ENCODE measurements at places on chromosomes 11 and 22. TPM values are rescaled to one million over a fixed set of nuclear protein-coding genes. Genes with fewer than 3 reads are reported as not detected.

SLC43A3 gene
- 11.8 TPM for total RNA-seq

DGAT2 gene
- 1.3 TPM for total RNA-seq

DNA sequence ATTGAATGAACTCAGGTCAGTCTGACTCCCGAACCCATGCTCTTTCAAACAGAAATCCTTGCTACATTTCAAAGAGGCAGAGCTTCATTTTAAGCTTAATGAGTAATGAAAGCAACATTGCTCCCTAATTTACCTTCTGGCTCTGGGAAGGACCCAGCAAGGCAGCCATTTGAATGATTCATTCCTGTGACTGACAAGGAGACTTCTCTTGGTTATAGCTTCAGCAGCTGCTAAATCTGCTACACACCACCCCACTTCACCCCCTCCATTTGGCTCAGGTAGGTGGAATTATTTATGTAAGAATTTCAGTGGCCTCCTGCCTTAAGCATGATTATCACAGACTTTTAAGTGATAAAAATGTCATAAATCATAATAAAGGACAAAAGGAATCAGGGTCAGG is 117.7 kb downstream of the KCNC1 start:
- no peak overlapping the region for H3K27ac ChIP-seq
- no peak for DNase-seq
- no peak overlapping the region for H3K4me3 ChIP-seq
- no peaks in the 10 kb centered on the region for H3K36me3 ChIP-seq
- H3K4me1 ChIP-seq: no peaks in the 10 kb centered on the region

DNA sequence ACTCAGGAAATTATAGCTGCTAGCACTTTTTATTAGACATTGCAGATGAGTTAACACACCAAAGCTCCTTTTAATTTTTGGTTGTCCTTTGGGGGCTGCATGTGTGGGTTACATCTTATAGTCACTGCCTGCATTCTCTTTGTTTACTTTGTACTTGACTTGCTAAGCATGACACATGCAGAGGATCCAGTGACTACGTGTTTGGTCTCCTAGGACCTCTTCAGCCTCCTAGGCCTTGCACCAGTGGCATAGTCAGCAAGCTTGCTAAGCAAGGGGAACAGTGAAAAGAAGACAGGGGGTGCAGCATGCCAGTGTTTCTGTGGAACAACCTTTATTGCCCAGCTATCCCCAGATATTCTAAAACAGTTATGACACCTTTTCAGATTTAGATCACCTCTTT is 108.2 kb downstream of the PAX6 start:
- no peak overlapping the region for H3K27ac ChIP-seq
- no peaks in the 10 kb centered on the region for H3K36me3 ChIP-seq
- H3K4me1 ChIP-seq: no peaks in the 10 kb centered on the region
- no peak for DNase-seq

GRCh38 chr22:48554893-48555572 is 1272.6 kb downstream of the BRD1 start:
- H3K4me3 ChIP-seq: no peak overlapping the region
- DNase-seq: no peak
- H3K4me1 ChIP-seq: no peaks in the 10 kb centered on the region
- H3K36me3 ChIP-seq: no peaks in the 10 kb centered on the region

- no peaks in the 10 kb centered on the region for H3K27me3 ChIP-seq
- DNase-seq: no peak
- H3K27ac ChIP-seq: peak overlapping the region; percentile 76
- H3K4me3 ChIP-seq: no peak overlapping the region
- H3K4me1 ChIP-seq: peaks cover 14% of the 10 kb centered on the region
Observed at GRCh38 chr11:87712802-87713202, 462.4 kb downstream of the RAB38 start.

PAX6 gene
- not detected for total RNA-seq

DNA sequence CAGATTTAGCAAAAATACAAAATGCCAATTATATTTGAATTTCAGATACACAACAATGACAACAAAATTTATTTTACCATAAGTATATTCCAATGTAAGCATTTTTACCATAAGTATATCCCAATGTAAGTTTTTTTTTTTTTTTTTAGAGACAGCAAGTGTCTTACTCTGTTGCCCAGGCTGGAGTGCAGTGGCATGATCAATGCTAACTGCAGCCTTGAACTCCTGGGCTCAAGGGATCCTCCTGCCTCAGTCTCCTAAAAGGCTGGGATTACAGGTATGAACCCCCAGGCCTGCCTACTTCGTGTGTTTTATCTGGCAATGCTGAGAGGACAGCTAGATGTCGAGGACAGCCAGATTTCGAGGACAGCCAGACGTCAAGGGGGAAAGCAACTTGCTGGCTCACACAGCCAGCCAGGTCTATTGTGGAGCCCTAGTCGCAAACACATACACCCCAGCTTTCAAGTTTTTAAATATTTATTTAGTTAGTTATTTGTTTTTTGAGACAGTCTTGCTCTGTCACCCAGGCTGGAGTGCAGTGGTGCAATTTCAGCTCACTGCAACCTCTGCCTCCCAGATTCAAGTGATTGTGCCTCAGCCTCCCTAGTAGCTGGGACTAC is 1.1 kb upstream of the SERPING1 start:
- no peak for DNase-seq
- H3K27me3 ChIP-seq: no peaks in the 10 kb centered on the region
- H3K4me1 ChIP-seq: peaks cover 29% of the 10 kb centered on the region
- H3K4me3 ChIP-seq: peak overlapping the region; percentile 23
- peaks cover 3% of the 10 kb centered on the region for H3K36me3 ChIP-seq

- H3K4me1 ChIP-seq: peaks cover 65% of the 10 kb centered on the region
- peak overlapping the region; percentile 93 for H3K27ac ChIP-seq
- H3K36me3 ChIP-seq: peaks cover 3% of the 10 kb centered on the region
- no peak overlapping the region for H3K4me3 ChIP-seq
Observed at GRCh38 chr11:7596975-7597391, 76.3 kb downstream of the CYB5R2 start.

GRCh38 chr11:92917927-92918326 is 51.5 kb upstream of the MTNR1B start:
- peaks cover 3% of the 10 kb centered on the region for H3K27me3 ChIP-seq
- H3K36me3 ChIP-seq: no peaks in the 10 kb centered on the region
- H3K4me3 ChIP-seq: no peak overlapping the region
- no peaks in the 10 kb centered on the region for H3K4me1 ChIP-seq
- no peak for DNase-seq

DNA sequence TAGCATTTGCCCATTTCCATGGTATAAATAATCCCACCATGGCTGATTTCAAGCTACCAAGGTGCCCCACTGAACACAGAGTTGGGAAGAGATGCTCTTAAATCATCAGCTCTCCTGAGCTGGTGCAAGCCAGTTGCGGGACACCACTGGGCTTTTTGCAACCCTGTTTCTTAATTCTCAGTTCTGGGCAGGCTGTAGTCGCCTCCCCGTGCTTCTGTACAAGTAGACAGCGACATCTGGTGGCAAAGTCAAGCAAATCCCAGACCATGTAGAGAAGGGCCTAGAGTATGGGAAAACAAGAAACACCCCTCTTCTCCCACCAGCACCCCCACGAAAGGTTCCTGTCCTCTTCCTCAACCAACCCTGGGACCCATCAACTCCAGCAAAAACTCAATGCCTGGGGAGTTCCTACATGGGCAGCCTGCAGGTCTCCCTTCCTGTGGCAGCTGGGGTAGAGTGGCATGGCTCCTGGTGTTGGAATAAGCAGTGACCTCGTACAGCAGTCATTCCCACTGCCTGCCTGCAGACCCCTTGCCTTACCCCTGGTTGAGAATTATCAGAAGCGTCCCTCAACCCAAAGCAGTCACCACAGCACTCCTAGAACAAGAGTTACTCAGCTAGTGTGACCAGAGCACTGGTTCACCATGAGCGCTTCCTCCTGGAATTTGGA is 68.4 kb downstream of the IGLL5 start:
- H3K4me1 ChIP-seq: no peaks in the 10 kb centered on the region
- peak; percentile 69 for DNase-seq
- peaks cover 63% of the 10 kb centered on the region for H3K27me3 ChIP-seq
- H3K4me3 ChIP-seq: no peak overlapping the region
- H3K36me3 ChIP-seq: no peaks in the 10 kb centered on the region

DNA sequence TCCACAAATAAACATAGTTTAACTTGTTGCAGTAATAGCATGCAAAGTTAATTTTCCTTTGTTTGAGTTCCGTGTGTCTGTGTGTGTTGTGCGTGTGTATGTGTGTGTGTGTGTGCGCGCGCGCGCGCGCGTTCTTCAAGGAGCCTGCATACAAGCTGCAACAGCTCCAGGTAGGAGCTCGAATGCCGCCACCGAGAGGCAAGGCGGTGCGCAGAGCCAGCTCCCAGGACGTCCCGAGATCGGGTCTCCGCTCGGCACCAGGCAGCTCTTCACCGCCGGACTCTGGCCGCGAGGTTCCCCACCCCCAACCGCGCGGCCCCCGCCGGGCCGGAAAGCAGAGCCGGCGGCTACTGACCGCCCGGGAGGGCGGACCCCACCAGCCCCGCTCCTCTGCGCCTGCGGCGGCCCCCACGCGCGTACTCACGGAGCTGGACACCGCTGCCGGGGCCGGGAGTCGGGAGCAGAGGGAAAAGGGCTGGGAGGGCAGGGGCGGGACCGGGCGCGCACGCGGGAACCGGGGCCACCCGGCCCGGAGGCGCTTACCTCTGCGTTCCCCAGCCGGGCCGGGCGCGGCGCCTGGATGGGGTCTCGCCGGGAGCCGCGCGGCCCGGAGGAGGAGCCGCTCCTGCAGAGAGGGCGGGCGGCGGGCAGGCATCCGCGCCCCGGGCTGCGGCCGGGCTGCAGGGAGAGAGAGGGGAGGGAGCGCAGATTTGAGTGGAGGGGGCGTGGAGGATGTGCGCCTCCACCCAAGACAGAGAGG is 40.4 kb upstream of the AKIP1 start:
- H3K27me3 ChIP-seq: no peaks in the 10 kb centered on the region
- peak overlapping the region; percentile 91 for H3K4me3 ChIP-seq
- peaks cover 56% of the 10 kb centered on the region for H3K4me1 ChIP-seq
- no peaks in the 10 kb centered on the region for H3K36me3 ChIP-seq
- H3K27ac ChIP-seq: peak overlapping the region; percentile 98
- peak; percentile 70 for DNase-seq

SPCS2 gene
- total RNA-seq: 101 TPM

DNA sequence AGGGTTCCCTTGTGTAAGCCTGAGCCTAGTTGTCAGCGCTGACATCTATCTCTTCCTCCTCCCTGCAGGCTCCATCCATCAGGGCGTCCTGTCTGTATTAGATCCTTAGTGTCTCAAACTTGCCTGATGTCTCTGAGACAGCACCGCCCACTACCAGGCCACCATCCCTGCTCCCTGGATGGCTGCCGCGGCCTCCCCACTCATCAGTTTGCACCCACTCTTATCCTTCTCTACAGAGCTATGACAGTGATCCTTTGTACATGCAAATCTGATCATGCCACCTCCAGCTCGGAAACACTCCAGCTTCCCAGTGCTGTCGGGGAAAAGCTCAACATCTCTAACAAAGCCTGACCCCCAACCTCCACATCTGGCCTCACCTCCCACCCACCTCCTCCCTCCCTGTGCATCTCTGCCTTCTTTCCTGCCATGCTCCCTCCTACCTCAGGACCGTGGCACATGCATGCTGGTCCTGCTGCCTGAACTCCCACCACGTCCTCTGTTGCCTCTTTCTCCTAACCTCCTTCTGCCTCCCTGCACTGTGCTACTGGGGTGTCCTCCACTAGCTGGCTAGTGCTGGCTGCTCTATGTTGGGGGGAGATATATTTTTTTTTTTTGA is 61.6 kb upstream of the EIF3D start:
- H3K27me3 ChIP-seq: peaks cover 51% of the 10 kb centered on the region
- H3K27ac ChIP-seq: no peak overlapping the region
- no peaks in the 10 kb centered on the region for H3K36me3 ChIP-seq
- peaks cover 19% of the 10 kb centered on the region for H3K4me1 ChIP-seq

- no peak for DNase-seq
- peaks cover 2% of the 10 kb centered on the region for H3K27me3 ChIP-seq
- H3K4me3 ChIP-seq: no peak overlapping the region
- H3K27ac ChIP-seq: no peak overlapping the region
- H3K36me3 ChIP-seq: no peaks in the 10 kb centered on the region
- peaks cover under 1% of the 10 kb centered on the region for H3K4me1 ChIP-seq
Observed at GRCh38 chr22:20212754-20213699, 55.1 kb downstream of the RTN4R start.

CXCR5 gene
- not detected for total RNA-seq

DNA sequence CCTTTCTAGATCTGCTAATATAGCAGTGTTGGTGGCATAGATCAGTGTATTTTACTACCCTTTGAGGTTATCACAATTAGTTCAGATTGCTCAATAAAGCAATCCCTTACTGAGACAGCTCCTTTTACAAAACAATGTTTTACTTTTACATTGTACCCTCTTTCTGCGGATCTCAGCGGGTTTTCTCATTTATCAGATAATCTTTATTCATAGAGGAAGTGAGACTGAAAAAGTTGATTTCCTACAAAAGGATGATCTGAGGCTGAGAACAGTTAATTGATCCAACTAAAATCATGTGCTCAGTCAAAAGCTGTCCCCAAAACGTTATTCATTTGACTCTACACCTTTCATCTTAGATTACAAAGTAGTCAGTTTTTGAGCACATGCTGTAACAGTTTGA is 2319.9 kb downstream of the LRRC4C start:
- no peak overlapping the region for H3K4me3 ChIP-seq
- H3K36me3 ChIP-seq: no peaks in the 10 kb centered on the region
- H3K4me1 ChIP-seq: no peaks in the 10 kb centered on the region
- no peak for DNase-seq
- peaks cover 2% of the 10 kb centered on the region for H3K27me3 ChIP-seq
- H3K27ac ChIP-seq: no peak overlapping the region

DNA sequence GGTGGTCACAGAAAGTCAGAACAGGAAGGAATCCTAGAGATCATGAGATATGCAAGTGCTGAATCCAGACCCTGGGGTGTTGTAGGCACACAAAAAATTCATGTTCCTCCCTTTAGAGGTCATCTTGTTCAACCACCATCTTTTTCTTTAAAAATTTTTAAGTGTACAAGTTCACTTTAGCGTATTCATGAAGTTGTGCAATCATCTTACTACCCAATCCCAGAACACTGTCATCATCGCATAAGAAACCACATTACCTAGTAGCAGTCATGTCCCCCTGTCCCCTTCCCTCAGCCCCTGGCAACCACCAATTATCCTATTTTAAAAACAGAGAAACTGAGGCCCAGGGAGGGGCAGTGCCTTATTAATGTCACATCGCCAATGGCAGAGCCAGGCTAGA is 20.3 kb upstream of the WNT11 start:
- H3K4me1 ChIP-seq: no peaks in the 10 kb centered on the region
- no peak overlapping the region for H3K27ac ChIP-seq
- no peak for DNase-seq
- no peak overlapping the region for H3K4me3 ChIP-seq

- H3K27ac ChIP-seq: no peak overlapping the region
- no peaks in the 10 kb centered on the region for H3K4me1 ChIP-seq
- H3K36me3 ChIP-seq: no peaks in the 10 kb centered on the region
- no peak overlapping the region for H3K4me3 ChIP-seq
- no peaks in the 10 kb centered on the region for H3K27me3 ChIP-seq
Observed at GRCh38 chr11:37353192-37353591, 755.2 kb upstream of the RAG2 start.

GRCh38 chr22:48097723-48098122 is 1335.3 kb downstream of the TBC1D22A start:
- peak; percentile 13 for DNase-seq
- H3K27me3 ChIP-seq: peaks cover 69% of the 10 kb centered on the region
- H3K4me3 ChIP-seq: no peak overlapping the region
- H3K36me3 ChIP-seq: no peaks in the 10 kb centered on the region
- no peak overlapping the region for H3K27ac ChIP-seq

GRCh38 chr11:35709376-35709775 is 46.8 kb downstream of the TRIM44 start:
- H3K4me1 ChIP-seq: no peaks in the 10 kb centered on the region
- no peak overlapping the region for H3K4me3 ChIP-seq
- no peak overlapping the region for H3K27ac ChIP-seq
- no peaks in the 10 kb centered on the region for H3K36me3 ChIP-seq
- H3K27me3 ChIP-seq: no peaks in the 10 kb centered on the region

- peaks cover 7% of the 10 kb centered on the region for H3K4me1 ChIP-seq
- no peak for DNase-seq
- H3K27ac ChIP-seq: no peak overlapping the region
- H3K4me3 ChIP-seq: no peak overlapping the region
- peaks cover 39% of the 10 kb centered on the region for H3K27me3 ChIP-seq
- H3K36me3 ChIP-seq: no peaks in the 10 kb centered on the region
Observed at GRCh38 chr11:1744891-1745700, 5.3 kb downstream of the IFITM10 start.
